ENCODE measurements at places on chromosomes 5 and 9.

GRCh38 chr5:84524491-84524890 lies 139.8 kb upstream of the EDIL3 start:
- no peak for DNase-seq

- DNase-seq, result no peak
These were observed 288.8 kb upstream of the ADAMTSL1 start for GRCh38 chr9:18185196-18185595.

DNA sequence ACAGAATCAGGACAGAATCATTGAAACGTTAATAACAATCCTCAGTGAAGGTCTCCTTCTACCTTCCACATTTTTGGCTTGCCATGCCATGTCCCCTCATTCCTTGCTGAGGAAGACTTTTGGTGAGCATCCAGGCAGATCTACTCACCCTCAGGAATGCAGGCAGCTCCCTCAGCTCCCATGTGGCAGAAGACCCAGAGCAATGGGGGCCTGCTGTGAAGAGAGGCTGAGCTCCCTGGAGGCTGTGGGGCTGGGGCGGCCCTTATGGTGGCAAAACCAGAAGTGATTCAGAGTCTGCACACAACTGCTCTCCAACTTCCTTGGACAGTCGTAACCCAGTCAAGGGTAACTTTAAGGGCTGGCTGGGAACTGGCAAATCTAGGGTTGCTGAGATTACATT lies 247.2 kb upstream of the EFNA5 start:
- no peak for DNase-seq

GRCh38 chr5:122145906-122146305 lies 16.6 kb downstream of the ZNF474 start:
- no peak for DNase-seq

- no peak for DNase-seq
These were observed 20.8 kb downstream of the AMBP start for GRCh38 chr9:114057161-114057885.

DNA sequence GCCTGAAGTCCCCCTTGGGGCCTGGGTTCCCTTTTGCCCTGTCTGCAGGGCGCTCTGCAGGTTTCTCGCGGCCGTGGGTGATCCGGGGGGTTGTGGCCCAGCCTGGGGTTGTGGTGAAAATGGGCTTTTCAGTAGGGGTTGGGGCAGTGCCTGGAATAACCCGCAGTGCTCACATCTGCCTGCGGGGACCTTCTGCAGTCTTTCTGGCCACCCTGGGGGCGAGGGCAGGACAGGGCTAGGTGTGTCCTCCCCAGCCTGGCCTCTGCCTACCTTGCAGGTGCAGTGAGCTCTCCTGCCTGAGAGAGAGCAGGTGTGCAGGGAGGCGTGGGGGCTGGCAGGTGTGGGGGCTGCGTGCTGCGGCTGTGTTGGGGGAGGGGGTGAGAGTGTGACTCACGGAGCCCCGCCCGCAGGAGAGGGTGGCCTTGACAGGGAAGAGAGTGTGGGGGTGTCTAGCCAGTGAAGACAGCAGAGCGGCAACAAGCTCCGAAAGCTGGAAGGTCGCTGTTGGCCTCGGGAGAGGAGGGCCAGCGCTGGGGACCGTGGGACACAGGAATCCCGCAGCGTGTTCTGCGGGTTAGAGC lies 131.4 kb downstream of the MRPL36 start:
- no peak for DNase-seq
